ENCODE measurements at places on chromosomes 16 and 17.

GRCh38 chr16:85401917-85402766 lies 211.0 kb upstream of the GSE1 start:
- no peak for DNase-seq

- no peak for DNase-seq
Observed at GRCh38 chr16:9481747-9482730, 390.6 kb downstream of the HAPSTR1 start.

DNA sequence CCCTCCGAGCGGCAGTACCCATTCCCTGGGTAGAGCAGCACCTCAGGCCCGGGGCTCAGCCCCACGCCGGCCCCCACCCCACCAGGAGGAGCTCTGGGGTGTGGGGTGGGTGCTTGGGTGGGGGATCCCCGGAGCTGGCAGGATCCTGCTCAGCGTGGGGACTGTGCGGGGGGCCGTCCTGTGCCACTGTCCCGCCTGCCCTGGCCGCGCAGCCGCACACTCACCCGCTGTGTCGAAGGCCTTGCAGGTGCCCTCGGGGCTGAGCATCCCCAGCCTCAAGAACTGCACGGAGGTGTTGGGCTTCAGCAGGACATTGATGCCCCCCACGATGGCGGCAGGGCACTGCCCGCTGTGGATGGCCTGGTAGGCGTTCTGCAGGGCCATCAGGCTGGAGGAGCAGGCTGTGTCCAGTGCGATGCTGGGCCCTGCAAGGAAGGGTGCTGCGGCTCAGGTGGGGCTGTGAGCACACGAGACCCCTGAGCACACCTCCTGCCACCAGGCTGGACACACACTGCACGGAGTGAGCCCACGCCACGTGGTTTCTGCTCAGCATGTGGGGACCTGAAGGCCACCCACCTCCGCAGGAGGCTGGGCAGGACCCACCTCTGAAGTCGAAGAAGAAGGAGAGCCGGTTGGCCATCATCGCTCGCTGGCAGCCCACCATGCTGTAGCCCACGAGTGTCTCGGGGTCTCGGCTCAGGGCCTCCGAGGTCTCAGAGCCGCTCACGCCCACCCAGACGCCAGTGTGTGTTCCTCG lies 4.9 kb downstream of the FASN start:
- DNase-seq: no peak

DNA sequence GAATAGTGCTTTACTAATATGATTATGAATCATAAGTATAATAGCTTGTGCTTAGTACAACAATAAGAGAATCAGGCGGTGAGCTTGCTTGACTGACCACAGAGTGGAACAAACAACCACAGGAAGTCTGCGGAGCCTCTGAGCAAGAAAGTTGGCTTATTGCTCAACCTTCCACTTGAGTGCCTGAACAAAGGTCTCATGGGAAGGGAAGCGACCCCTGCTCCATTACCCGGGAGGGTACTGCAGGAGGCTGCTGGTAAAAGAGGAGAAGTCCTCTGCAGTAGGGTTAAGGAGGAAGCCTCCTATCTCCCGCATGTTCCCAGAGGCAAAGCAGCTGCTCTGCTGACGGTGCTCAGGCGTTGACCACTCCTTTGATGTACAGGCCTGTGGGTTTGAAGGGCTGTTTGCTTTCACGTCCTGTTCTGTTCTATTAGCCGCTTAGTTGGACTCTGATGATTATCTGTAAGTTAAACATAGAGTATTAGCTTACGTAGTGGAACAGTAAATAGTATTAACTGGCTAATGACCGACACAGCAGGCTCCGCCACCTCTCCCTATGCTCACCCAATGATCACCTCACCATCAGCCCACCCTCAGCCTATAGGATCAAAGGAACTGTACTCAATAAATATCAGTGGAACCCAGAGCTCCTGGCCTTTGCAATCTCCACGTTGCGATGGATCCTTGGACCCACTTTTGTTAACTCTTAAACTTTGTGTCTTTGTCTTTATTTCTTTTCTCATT lies 17.5 kb downstream of the ALOX15B start:
- peak; percentile 61 for DNase-seq

DNA sequence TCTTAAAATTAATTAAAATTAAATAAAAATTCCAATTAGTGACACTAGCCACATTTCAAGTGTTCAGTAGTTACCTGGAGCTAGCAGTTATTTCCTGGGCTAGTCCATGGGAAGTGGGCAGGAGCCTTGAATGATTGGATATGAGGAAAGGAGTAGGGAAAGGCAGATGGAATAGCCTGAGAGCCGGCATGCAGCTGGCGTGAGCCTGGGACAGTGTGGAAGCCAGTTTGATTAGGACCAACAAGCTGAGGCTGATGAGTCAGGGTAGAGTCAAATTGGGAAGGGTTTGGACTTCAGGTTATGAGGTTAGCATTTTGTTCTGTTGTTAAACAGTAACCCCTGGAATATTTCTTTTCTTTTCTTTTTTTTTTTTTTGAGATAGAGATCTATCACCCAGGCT lies 15.3 kb upstream of the GNA13 start:
- DNase-seq: no peak

GRCh38 chr16:27748868-27749546 lies 199.1 kb downstream of the KATNIP start:
- DNase-seq: peak; percentile 44

GRCh38 chr16:5336941-5337340 lies 239.3 kb upstream of the EEF2KMT start:
- DNase-seq: no peak

DNA sequence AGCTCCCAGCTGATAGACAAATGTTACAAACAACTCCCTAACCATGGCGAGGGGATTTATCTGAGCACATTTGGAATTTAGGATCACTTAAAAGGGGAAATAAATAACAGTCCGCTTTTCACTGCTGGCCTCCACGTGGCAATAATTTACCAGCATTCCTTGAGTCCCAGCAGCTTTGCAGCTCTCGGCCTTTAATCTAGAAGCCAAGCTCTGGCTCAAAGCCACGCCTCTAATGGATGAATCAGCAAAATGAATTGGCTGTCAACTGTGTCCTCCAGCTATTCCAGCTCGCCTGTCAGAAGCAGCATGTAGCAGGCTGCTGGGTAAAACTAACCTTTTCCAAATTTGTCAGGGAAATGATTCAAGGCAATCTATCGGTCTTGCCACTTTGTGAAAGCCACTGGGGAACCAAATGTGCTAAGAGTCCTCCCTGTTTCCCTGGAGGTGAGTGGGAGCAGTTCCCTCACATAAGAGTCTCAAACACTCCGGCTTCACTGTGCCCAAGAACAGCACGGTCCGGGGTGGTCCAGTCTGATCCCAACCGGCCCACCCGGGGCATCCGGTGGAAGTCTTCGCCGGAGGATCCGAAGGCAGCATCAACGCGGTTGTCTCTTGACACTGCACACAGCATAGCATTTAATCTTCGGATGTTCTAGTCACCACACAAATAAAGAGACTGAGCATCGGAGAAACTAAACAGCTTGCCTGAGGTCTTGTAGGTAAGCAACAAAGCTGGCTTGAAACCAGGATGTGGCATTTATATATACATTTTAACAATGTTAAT lies 143.3 kb downstream of the PARN start:
- DNase-seq: peak; percentile 60

GRCh38 chr17:13862346-13862745 lies 207.0 kb upstream of the COX10 start:
- DNase-seq: no peak

DNA sequence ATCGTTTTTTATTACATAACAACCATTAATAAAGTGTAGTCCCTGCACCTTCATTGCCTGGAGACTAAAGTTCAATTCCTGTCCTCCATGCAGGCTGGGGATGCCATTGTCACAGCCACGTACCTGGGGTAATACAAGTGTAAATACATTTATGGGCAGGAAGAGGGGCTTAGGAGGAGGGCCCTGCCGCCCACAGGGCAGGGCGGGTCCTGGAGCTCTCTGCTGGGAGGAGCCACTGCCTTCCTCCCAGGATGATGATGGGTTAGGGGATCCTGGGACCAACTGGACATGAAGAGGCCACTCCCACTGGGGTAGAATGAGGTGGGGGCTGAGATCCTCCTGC lies 44.1 kb upstream of the SLC38A10 start:
- DNase-seq: peak; percentile 87

DNA sequence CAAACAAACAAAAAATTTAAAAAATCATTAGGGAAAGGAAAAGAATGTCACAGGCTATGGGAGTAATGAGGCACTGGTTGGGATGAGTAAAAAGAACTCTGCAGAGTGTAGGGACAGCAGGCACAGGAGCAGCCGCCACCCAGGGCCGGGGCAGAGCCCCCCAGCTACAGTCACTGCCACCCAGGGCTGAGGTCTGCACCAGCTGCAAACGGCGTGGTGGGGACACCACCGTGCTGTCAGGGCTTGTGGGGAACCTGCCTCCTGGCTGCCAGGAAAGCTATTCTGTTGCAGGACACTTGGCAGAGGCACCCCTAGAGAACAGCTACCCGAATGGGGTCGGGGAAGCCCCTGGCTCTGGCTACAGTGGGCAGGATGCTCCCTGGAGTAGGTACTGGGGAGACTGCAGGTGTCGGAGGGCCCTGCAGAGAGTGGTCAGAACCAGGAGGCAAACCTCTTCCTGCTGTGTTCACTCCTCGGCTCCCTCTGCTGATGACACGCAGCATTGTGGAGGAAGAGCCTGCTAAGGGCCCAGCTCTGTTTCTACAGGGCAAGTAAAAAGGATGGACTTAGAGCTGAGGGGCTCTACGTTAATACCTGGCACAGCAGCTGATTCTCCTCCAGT lies 32.3 kb upstream of the CAPN15 start:
- peak; percentile 55 for DNase-seq

DNA sequence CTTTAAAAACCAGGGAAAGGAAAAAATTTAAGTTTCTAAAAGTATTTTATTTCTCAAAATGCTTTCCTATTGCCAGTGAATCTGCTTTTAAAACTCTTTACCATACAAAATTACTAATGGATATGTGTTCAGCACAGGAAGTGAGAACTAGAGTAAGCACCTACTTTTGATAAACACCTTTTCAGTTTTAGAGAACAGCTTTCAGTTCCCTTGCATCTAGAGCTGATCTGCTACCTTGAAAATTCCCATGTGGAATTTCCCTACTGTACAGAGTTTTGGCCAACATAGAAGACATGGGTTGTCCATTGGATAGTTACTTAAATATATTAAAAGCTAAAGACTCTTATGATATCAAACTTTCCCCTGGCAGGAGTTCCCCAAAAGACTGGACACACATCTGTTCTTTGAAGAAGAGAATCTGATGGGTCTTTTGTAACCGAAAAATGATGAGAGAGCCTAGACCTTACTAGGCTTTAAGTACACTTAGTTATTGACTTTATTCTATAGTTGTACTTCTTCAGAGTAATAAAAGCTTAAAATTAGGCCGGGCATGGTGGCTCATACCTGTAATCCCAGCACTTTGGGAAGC lies 112.1 kb upstream of the CNTNAP4 start:
- DNase-seq: no peak

DNA sequence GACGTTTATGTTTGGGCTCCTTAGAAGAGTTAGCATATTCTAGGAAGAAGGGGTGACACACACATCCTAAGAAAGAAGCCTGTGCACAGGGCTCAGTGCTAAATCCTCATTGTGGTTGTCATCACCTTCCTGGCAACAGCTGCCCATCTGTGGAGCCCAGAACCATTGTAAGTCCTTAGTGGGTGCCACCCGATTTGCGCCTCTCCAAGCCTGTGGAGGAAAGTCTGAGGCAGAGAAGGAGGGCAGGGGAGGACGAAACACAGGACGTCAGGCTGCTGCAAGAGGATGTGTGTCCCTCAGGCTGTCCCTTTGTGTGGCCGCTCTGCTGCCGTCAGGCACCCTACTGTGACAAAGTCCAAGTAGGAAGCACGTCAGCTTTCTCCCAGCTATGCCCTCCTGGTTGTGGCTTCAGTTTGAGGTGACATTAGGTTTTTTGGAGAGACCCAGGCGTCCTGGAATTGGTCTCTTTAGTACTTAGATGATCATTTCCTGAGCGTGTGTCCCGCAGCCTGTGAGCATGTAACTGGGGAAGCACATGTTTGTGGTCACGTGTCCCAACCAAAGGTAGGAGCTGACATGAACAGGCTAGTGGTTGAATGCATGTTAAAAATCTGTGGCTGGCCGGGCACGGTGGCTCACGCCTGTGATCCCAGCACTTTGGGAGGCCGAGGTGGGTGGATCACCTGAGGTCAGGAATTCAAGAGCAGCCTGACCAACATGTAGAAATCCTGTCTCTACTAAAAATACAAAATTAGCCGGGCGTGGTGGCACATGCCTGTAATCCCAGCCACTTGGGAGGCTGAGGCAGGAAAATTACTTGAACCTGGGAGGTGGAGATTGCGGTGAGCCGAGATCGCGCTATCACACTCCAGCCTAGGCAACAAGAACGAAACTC lies 10.7 kb downstream of the CLUAP1 start:
- DNase-seq: no peak

- DNase-seq: peak; percentile 90
Observed at GRCh38 chr17:46002311-46002972, 3.4 kb downstream of the STH start.

GRCh38 chr16:72604375-72604774 lies 432.4 kb upstream of the PMFBP1 start:
- no peak for DNase-seq

- DNase-seq: no peak
Observed at GRCh38 chr17:49358641-49359247, 3.3 kb downstream of the ZNF652 start.

GRCh38 chr17:33459078-33459940 lies 166.2 kb upstream of the ASIC2 start:
- no peak for DNase-seq

- no peak for DNase-seq
Observed at GRCh38 chr17:57565176-57565575, 179.9 kb downstream of the CCDC182 start.

GRCh38 chr17:73430848-73431247 lies 119.0 kb upstream of the CDC42EP4 start:
- no peak for DNase-seq

DNA sequence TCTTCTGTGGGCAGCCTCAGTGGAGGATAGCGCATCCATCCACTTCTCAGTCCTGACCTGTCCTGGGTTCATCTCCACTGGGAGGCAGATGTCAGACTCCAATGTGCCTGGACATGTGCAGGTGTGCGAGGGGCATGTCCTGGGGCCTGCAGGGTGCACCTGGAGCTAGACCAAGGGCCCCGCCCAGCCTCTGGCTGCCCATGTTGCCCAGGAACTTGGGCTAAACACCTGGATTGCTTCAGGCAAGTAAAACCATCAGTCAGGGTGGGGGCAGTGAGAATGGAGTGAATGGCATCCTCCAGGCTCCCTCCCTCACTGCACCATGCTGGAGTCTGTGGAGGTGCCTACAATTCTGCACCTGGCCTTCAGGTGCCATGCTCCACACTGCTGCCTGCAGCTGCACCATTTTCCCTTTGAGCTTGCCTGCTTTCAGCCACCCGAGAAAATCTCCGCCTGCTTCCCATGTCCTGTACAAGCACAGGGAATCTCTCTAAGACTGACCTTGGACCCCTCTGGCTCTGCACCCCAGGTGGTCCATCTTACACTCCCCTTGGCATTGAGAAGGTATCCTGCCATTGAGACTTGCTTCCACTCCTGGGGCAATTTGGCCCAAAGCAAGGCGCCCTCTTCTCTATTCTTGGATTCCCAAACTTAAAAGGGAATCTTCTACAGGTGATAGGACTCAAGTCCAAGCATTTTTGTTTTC lies 2.1 kb upstream of the MFSD6L start:
- no peak for DNase-seq

DNA sequence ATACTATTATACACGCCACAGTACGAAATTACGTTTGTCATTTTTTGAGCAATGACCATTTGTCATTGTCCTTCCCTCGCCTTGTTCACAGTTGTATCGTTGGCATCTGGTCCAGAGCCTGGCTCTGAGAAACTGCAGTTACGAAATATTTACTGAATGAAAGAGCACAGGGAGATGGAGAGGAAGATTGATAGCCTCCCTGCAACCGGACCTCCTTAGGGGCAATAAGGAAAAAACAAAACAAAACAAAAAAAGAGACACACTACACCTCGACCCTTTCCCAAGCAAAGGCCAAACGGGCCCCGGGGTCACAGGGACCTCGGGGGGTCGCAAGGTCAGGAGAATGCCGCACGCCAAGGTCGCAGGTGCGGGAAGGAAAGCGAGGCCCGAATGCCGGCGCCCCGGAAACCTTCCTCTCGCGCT lies 857 bp downstream of the GOT2 start:
- DNase-seq: peak; percentile 26

All from HuH-7 (cell line).